ENCODE measurements at places on chromosomes 11 and 22. TPM values are rescaled to one million over a fixed set of nuclear protein-coding genes. Genes with fewer than 3 reads are reported as not detected.
A peak's percentile ranks its signal among the peaks of the same experiment; 100 is the strongest.

Gene BTG4
- total RNA-seq, result not detected

DNA sequence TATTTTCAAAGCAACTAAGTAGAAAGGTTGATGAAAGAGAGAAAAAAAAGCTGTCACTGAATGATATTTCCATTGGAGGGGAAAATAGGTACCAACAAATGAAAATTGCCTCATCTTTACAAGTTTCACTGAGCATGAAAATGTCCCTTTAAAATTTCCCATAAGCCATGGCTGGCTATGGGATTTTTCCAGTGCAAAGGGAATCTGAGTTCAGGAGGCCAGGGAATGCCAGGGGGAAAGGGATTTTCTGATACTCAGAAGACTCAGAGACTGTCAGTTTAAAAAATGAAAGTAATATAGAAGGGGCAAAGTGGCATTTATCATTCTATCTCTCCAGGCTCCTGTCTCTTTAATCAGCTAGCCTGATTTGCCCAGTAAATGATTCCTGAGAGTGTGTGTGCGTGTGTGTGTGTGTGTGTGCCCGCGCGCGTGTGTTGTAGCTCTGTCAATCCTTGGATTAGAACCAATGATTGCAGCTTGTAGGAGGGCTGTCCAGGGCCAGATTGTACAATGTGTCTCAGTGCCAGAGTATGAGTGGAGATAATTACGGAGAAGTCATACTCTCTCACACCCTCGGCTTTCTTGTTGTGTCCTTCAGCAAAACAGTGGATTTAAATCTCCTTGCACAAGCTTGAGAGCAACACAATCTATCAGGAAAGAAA is at the start of gene NTM:
TSS of gene NTM (plus strand) at position 526 of the 662 bp plus-strand sequence.
- DNase-seq, result peak; percentile 52

DNA sequence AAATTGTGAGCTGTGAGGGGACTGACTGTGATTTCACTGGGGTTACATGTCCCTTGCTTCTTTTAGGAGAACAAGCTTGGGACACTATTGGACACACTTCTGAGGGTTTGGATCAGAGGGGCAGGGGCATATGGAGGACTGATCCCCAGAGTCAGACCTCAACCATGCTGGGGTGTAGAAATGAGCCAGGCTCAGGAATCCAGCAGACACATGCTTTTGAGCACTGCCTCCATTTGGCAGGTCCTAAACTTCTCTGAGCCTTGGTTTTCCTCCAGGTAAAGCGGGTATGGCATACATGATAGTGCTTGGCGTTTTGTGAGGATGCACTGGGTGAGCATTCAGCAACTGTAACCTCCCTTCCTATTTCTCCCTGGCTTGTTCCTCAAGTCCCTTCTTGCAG is 74.7 kb downstream of the ADAMTS15 start:
- DNase-seq, result no peak

GRCh38 chr11:81192516-81192915 is 1541.1 kb downstream of the FAM181B start:
- DNase-seq, result no peak

Measured in neural progenitor cell (in vitro differentiated cells).